ENCODE measurements at places on chromosomes 16 and 17.

GRCh38 chr17:35747540-35748017 lies 5.5 kb downstream of the GAS2L2 start:
- DNase-seq, result no peak

- DNase-seq, result no peak
Measured at GRCh38 chr17:16911141-16911937, 60.6 kb downstream of the TNFRSF13B start.

DNA sequence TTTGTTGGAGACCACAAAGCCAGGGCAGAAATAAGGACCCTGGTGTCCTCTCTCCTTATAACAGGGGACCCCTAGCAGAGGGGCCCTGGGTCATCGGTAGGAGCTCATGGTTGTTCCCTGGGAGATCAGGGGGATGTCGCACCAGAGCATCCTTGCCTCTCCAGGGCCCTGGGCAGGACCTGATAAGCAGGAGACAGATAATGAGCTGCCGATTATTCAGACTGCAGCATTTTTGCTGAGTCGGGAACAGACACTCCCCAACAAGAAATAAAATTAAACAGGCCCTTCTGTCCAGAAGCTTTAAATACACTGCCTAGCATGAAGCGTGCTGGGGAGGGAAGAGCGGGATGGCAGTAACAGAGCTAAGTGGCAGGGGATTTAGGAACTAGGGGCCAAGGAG lies 15.4 kb upstream of the GFAP start:
- DNase-seq, result no peak

- DNase-seq, result no peak
Measured at GRCh38 chr17:80032614-80033171, 3.0 kb downstream of the TBC1D16 start.

- DNase-seq, result no peak
Measured at GRCh38 chr17:12985431-12986293, 32.2 kb downstream of the ELAC2 start.

DNA sequence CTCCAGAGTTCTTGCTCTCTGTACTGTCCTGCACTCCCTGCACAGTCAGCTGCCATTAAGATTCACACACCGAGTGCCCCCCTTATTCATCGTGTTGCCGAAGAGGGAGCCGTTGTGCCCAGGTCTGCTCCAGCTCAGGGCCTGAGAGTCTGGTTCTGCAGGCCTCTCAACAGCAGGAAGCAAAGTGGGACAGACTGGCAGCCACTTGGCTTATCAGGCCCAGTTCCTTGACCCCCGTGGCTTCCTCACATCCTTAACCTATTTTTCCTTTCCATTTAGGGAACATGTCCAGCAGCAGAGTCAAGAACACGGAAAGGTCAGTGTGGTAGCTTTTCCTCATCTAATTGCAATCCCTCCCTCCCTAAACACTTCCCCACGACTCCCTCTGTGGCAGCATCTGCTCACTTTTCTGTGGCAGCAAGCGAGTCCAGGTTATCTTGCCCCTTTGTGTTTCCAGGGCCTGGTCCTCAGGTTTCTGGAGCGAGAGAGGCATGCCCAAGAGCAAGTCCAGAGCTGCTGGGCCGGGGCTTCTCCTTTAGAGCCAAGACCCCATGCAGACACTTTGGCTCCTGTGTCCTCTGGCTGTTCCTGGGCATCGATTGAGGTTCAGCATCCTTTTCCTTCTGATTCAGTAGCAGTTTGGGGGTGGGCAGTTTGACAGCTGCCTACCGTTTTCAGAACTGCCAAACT lies 22.1 kb upstream of the ADAM11 start:
- no peak for DNase-seq

- DNase-seq, result no peak
Measured at GRCh38 chr17:82457073-82457928, 1.2 kb upstream of the NARF start.

DNA sequence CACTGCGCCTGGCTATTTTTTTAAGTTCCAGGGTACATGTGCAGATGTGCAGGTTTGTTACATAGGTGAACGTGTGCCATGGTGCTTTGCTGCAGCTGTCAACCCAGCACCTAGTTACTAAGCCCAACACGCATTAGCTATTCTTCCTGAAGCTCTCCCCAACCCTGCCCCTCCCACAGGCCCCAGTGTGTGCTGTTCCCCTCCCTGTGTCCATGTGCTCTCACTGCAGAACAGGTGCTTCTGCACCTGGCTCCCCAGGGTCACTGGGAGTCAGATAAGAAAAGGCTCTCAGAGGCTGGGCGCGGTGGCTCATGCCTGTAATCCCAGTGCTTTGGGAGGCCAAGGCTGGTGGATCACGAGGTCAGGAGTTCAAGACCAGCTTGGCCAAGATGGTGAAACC lies 6.2 kb downstream of the HASPIN start:
- DNase-seq, result no peak

DNA sequence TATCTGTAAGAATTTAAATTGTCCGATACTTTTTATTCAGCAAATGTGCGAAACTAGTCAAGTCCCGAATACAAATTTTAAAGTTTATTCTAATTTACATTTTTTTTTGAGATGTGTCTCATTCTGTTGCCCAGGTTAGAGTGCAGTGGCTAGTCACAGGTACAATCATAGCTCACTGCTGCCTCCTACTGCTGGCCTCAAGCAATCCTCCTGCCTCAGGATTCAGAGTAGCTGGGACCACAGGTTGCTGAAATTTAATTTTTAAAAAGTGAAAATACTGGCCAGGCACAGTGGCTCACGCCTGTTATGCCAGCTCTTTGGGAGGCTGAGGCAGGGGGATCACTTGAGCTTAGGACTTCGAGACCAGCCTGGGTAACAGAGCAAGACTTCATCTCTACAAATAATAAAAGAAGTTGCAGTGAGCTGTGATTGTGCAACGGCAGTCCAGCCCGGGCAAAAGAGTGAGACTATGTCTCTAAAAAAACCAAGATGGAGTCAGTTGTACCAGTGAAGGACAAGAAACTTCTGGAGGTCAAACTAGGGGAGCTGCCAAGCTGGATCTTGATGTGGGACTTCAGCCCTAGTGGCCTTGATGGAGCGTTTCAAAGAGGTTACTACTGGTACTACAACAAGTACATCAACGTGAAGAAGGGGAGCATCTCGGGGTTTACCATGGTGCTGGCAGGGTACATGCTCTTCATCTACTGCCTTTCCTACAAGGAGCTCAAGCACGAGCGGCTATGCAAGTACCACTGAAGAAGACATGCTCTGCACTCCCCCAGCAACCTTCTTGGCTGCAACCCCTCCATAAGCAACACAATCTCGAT lies 5.6 kb downstream of the POLG2 start:
- no peak for DNase-seq

All from cortex of kidney (tissue), 1 donor.